ENCODE measurements at places on chromosomes 1 and 21.

DNA sequence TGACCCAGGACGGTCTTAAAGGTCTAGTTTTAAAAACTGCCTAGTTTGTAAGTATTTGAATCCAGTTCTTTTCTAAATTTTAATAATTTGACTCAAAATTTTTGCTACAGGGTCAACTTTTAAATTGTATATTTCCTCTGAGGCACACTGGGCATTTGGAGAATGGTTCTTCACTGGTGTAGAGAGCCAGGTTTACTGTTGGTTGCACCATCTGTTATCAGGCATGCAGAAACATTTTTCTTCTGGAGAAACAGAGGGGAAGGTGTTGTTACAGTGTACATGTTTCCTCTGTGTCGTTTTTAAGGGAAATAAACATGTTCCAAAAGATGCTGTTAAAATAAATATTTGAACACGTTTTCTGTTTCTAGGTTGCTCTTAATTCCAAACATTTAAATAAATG lies 39.0 kb upstream of the RWDD3 start:
- no peak for DNase-seq

DNA sequence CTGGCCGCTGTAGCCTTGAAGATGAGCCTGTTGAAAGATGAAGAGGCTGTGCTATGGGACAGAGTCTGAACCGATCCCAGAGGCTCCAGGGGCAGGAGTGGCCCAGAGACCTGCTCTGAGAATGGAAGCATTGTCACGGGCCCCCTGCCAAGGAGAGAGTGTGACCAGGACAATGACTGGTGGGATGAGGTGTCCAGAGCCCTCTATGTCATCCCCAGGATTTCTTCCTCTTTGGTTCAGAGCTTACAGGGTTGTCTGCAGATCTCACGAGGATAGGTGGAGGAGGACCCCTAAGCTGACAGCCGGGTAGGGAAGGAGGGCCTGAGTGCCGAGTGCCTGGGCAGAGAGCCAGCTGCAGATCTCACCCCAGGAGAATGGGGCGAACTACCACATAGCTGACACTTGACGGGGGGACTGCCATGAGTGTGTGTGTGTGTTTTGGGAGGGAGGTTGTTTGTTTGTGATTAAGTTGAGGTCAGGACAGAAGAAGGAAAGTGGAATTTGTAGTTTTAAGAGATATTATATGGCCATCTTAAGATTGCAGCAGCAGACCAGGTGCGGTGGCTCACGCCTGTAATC lies 25.4 kb downstream of the PIK3CD start:
- no peak for DNase-seq

- DNase-seq = no peak
These were observed 27.1 kb upstream of the CD2 start for GRCh38 chr1:116726872-116727820.

- DNase-seq = no peak
These were observed 167.2 kb upstream of the ATP1B1 start for GRCh38 chr1:168939110-168939946.

GRCh38 chr1:189977184-189977583 lies 500.5 kb downstream of the BRINP3 start:
- DNase-seq = no peak

GRCh38 chr1:48596046-48596445 lies 124.0 kb upstream of the SPATA6 start:
- DNase-seq = no peak

DNA sequence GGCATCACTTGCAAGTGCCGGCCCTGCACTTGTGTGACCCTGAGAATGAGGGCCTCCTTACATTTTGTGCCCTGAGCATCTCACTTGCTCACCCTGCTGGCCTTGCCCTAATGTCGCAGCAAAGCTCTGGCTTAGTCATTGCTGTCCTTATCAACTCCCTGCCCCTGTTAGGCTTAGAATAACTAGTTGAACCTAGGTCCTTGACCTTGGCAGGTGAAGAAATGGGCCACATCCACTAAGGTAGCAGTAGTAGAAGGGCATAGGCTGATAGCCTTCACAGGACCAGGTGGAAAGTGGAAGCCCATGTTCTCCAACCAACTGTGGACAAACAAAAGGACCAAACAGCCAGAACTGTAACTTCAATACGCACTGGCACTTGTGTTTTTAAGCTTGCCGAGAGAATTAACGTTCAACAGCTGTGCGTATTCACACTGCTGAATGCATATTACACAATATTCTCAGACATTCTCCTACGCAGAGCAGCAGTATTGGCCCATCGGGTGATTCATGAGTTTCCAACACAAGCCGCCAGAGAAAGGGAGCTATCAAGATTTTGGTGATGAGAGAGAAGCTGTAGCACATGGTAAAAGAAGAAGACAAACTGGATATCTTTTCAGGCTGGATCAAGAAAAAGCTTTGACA lies 27.7 kb upstream of the PTGFRN start:
- no peak for DNase-seq

DNA sequence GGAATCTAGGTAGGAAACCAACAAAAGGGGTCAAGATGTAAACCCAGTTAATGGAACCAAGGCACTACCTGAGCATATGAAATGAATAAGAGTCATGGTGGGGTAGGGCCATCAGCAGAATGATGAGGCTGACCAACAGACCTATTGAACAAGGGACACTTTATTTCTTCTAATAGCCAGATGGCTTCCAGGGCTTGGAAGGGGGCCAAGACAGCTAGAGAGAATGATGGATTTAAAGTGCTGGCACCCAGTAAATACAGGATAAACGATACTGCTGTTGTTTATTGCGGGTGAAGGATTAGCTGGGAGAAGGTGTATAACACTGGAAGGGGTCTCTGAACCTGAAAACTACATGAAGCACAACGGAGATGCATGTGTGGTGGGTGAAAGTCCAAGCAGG lies 15.6 kb downstream of the DDAH1 start:
- DNase-seq = no peak

- DNase-seq = no peak
These were observed 1.3 kb upstream of the SLC6A17 start for GRCh38 chr1:110148961-110149360.

DNA sequence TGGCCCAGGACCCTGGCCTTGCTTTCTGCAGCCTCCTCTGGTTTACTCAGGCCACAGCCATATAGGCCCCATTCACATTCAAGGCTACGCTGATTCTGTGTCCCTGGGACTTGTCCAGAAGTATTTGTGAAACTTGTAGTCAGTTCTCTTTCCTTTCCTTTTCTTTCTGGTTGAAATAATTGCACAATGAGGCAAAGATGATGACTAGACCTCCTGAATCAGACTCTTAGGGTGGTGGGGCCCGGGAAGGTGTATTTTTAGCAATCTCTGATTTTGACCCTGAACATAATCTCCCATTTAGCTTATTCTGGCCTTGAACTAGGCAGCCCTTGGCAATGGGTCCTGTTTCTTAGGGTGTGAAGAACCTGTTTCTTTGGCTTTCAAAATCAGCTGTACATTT lies 39.9 kb downstream of the STUM start:
- DNase-seq = no peak

DNA sequence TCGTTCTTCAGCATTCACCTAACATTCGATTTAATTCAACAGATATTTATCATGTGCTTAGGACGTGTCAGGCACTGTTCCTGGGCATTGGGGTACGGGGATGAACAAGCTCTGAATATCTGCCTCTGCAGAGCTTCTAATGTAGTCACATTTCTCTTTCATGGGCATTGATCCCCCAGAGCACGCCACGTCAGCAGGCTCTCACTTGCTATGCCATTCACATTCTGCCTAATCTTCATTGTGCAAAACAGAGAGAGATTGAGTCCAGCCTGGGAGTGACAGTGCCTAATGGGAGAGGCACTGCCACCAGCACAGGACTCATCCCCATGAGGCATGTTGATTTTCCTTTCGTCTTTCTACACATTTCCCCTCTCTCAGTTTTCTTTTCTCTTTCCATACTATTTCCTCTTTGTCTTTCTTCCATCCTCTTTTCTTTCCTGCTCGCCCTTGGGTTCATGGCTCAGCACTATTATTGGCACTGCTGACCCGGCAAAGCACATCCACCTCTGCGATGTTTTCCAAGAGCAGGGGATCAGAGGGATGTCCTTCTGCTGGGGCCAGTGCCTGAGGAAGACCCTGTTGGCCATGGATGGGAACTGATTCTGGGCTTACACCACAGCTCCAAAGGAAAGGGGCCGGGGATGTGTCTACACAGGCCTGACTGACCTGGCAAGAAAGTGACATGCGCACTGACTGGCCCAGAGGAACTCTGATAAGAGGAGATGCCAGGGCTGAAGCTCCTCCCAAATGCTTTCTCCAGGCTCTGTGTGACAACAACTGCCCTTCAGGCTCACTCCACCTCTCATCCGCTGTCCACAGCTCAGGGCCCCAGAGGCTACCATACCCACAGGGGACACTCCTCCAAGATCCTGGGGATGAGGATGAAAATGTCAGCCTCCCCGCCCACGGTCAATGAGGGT lies 195.9 kb downstream of the TOMM20 start:
- no peak for DNase-seq

DNA sequence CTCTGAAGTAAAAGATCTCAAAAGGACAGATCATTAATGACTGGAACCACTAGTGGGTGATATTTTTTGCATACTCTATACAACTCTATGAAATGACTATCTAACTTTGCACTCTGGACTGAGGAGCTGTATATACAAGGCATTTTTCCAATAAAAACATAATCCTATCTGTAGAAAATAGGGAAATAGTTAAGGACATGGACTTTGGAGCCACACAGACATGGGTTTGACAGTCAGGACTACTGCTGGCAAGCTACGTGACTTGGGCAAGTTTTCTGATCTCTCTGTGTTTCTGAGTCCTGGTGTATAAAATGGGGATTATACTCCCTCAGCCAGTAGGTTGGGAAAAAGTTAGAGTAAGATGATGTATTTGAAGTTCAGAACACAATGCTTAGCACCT lies 20.9 kb upstream of the HSD3B2 start:
- DNase-seq = no peak

DNA sequence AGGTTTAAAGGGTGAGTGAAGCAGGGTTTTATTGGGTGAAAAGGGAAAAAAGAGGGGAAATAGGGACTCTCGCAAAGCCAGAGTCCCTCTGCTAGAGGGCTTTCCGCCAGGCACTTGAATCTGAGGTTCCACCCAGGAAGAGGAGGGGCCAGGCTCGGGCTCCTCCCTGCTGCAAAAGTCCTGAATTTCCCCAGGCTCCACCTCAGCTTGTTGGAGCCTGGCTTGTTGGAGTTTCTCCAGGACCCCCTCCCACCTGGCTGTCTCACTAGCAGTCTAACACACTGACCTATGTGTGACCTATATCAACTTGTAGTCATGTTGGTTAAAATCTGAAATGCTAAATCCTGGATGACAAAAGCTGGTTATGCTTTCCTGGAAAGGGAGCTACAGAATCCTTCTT lies 25.5 kb downstream of the GBP2 start:
- DNase-seq = no peak

GRCh38 chr1:158371188-158371953 lies 17.7 kb downstream of the CD1E start:
- DNase-seq = no peak

- no peak for DNase-seq
These were observed 14.4 kb upstream of the AKR1A1 start for GRCh38 chr1:45535988-45536766.

GRCh38 chr1:230611128-230611877 lies 31.0 kb upstream of the COG2 start:
- DNase-seq = no peak

- DNase-seq = no peak
These were observed 282.5 kb downstream of the VAV3 start for GRCh38 chr1:107682467-107682866.

DNA sequence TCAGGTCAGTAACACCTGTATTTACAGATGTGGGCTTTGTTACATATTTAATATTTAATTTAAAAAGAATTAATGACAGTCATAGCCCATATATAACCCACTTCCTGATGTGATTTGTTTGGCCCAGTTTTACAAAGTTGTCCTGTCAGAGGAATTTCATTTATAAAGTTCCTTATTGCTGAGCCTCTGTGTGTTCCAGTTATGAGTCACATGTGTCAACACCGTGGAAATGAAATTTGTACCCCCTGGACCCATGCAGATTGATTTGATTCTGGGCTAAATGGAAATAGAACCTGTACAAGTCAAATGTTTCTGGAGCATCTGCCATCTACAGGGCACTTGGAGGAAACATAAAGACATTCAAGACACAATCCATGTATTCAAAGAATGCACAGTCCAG lies 149.2 kb downstream of the CACNA1E start:
- no peak for DNase-seq

DNA sequence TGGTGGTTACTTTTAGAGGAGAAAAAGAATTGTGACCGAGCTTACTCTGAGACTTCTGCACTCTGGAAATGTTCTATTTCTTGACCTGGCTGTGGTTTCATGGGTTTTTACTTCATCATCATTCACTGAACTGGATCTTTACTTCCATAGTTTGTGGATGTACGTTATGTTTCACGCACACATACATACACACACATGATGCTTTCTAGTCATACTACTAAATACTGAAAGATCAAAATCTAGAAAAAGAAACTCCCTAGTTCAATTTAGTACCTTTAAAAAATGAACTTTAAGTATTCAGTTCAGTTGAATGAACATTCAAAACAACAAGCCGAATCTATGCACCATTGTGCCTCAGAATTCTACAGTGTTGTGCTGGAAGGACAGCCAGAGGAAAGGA lies 65.0 kb downstream of the TEX35 start:
- no peak for DNase-seq

DNA sequence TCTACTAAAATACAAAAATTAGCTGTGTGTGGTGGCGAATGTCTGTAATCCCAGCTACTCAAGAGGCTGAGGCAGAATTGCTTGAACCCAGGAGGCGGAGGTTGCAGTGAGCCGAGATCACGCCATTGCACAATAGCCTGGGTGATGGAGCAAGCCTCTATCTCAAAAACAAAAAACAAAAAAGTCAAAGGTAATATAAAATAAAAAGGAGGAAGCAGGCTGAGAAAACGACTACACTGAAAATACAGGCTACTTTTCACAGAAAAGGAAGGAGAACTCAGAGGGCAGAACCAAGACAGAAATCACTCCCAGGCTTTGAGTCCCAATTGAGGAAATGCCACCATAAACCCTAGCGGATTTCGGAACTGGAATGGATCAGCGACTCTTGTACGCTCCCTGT lies 5.9 kb upstream of the A3GALT2 start:
- no peak for DNase-seq

GRCh38 chr1:157154940-157155514 lies 16.8 kb upstream of the ETV3 start:
- DNase-seq = no peak

GRCh38 chr1:174939775-174940545 lies 59.8 kb upstream of the CACYBP start:
- no peak for DNase-seq

- no peak for DNase-seq
These were observed 483.4 kb downstream of the PLPP3 start for GRCh38 chr1:56095696-56096665.

- no peak for DNase-seq
These were observed 17.1 kb upstream of the CNR2 start for GRCh38 chr1:23930270-23930669.

DNA sequence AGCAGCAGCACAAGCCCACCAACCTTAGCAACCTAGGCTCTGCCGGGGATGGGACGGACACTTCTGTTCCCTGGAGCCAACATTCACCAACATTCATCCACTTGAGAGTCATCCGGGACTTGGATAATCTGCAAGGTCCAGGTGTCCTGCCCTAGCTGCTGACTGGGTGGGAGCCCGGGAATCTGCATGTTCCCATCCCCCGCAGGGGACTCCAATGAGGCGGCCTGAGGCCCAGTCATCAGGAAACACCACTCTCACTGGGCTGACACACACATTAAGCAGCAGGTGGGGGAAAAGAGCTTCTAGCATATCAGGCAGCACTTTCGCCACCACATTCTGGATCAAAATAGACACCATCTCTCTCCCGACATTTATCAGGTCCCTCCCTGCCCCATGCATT lies 38.4 kb upstream of the CCSAP start:
- DNase-seq = no peak
